Left colon (tissue), 2 donors: ENCODE measurements at places on chromosomes 5 and 9.

GRCh38 chr5:138096363-138096762, 12.5 kb downstream of the WNT8A start:
- no peak for DNase-seq

DNA sequence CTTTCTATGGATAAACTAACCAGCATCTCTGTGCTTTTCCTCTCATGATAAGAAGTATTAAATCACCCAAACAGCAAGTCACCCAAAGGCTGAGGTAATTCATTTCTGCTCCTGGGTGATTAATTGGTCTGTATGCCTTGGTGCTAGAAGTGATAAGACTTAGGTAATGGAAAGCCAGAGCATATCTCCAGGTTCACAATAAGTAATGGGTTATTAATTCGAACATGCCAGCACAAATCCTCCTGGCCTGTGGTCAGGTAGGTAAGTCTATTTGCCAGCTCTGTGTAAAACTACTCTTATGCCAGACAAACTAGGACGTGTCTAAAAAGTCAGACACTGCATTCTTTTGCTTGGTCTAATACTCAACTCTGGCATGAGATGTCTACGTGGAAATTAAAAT, 11.2 kb upstream of the ENC1 start:
- DNase-seq, result no peak

- no peak for DNase-seq
These were observed 190.3 kb downstream of the TLE4 start for GRCh38 chr9:79762070-79762469.

- DNase-seq, result no peak
These were observed 235.4 kb downstream of the DOCK8 start for GRCh38 chr9:450057-450456.

GRCh38 chr5:2736872-2737271, 14.6 kb downstream of the IRX2 start:
- DNase-seq, result no peak

DNA sequence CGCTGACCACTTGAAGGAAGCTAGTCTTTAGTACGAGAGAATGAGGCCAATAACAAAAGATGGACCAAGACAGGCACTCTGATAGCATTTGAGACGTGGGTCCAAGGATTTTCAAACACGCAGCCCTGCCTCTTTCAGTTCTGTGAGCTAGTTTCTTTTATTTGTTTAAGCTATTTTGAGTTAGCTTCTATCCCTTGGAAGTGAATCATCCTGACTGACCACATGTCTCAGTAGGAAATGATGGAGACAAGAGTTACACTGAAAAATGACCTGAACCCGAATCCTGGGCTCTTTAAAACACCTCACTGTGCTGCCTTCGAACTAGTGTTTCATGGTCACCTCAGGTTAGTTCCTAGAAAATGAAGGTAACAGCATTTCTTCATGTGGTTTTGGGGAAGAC, 9.9 kb downstream of the TEK start:
- DNase-seq, result no peak

- DNase-seq, result no peak
These were observed 129.8 kb downstream of the MARCHF11 start for GRCh38 chr5:16049761-16050160.

DNA sequence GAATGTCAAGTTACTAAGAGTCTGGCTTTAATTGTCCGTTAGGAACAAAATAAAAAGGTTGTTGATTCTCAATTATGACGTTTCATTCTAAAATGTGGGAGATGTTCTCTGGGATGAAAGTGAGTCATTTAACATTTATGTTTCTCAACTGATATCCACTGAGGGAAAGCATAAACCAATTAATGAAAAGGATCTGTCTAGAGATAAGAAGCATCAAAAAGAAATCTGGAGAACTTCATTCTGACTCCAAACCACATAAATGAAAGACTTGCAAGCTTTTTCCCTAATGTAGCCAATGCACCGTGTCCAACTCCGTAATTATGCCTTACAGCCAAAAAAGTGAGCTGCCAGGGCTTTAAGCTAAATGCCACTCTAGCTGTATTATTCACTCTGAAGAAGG, 654.2 kb downstream of the TLE1 start:
- DNase-seq, result no peak

- DNase-seq, result no peak
These were observed 2.8 kb upstream of the PRDM12 start for GRCh38 chr9:130661451-130662098.

DNA sequence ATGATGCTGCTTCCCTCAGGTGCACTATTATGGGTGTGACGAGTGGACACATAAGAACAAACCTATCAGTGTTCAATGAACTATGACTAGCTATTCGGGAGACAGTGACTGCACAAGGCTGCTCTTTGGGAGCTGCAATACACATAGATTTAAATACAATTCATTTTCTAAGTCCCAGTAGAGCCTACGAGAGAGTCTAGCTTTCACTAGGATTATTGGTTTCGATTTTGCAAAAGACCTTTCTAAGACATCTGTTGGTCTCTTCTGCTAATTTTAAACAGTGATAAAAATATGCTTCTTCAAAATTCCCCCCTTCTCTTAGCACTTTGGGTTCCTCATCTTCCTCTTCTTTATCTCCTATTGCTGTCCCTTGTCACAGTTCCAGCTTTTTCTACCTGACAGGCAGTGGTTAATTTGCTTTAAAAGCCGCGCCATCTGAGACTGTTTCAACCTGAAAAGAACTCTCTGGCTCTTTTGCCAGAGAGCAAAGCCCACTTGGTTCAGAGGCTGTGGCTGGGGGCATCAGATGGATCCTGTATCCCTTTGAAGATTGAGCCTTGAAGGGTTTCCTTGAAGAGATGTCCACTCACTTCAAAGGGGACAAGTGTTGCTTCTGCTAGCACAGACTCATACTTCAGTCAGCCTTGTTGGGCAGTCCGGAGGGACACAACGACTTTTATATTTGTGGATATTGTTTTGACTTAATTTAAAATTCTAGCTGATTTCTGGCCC, 241.5 kb downstream of the MAN2A1 start:
- no peak for DNase-seq

DNA sequence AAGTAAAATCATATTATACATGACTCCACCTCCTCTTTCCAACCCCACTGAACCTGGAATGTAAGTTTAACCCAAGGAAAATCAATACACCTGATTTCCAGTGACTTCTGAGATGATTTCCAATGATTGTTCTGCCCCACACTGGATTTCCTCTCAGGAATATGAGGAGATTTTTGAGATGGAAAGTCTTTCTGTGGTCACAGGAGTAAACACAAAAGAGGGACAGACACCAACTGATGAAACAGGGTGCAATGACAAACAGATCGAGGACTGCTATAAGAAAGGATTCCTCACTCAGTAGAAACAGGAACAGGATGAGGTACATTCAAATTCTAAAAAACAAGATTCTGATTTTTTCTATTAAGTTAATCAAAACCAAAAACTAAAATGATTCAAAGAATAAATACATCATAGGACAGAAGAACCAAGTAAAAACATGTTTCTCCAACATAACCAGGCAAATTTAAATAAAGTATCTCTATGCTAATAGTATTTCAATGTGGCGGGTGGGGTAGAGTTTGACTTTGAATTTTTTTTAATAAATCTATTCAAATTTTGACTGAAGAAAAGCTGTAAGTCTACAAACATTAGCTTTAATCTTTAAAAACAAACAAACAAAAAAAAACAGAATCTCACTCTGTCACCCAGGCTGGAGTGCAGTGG, 42.1 kb downstream of the DTWD2 start:
- DNase-seq, result no peak

- DNase-seq, result no peak
These were observed 96.3 kb downstream of the ERCC6L2 start for GRCh38 chr9:95971815-95972214.

GRCh38 chr9:8052991-8053390, 253.4 kb upstream of the DMAC1 start:
- no peak for DNase-seq

- no peak for DNase-seq
These were observed 461.9 kb upstream of the COX7C start for GRCh38 chr5:86155796-86156195.

GRCh38 chr9:110058304-110058953, 149.5 kb downstream of the C9orf152 start:
- peak; percentile 41 for DNase-seq

DNA sequence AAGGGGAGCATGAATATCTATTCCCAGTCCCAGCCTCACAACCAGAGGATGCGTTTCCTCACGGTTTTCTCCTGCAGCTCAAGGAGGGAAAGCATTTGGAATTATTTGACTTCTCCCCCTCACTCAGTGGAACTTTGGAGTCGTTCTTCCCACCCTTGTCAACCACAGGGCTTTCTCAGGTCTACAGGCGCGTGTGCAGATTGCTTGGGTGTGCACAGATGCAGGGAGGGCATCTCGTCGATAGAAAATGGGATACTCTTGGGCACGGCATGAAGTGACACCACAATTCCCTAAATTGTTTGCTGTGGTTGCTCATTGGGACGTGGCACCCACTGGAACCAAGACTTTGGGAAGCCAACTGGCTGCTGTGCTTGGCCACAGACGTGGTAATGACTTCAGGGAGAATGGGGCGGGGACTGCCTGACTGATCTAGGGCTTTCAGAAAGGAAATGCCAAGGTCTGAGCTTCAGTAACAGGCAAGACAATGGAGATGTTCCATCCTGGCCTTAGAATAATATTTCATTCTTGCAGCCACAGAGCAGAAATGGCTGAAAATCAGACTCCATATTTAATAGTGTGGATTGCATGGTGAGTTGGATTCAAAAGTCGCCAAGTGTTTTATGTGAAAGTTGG, 12.2 kb upstream of the OBP2B start:
- DNase-seq, result no peak

- no peak for DNase-seq
These were observed 714.9 kb upstream of the MEF2C start for GRCh38 chr5:89597878-89598277.

GRCh38 chr5:176762489-176762888, 47.9 kb upstream of the UNC5A start:
- no peak for DNase-seq

DNA sequence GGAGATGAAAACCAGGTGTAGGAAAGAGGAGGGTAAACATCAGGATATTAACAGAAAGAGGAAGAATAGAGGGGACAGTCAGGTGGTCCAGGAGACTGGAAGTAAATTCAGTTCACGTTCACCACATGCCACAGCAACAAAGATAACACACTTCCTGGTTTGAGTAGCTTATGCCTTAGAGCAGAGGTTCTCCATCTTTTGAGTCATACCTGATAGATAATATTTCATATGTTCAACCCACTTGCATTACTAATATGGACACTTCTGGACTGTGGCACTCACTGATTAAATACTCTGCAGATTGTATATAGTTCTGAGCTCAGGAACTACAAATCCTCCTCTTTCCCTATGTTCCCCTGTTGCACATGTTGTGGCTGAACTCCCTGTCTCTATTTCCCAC, 179.9 kb upstream of the NR3C1 start:
- DNase-seq, result no peak

GRCh38 chr5:168590666-168591065, 11.5 kb upstream of the PANK3 start:
- peak; percentile 60 for DNase-seq

DNA sequence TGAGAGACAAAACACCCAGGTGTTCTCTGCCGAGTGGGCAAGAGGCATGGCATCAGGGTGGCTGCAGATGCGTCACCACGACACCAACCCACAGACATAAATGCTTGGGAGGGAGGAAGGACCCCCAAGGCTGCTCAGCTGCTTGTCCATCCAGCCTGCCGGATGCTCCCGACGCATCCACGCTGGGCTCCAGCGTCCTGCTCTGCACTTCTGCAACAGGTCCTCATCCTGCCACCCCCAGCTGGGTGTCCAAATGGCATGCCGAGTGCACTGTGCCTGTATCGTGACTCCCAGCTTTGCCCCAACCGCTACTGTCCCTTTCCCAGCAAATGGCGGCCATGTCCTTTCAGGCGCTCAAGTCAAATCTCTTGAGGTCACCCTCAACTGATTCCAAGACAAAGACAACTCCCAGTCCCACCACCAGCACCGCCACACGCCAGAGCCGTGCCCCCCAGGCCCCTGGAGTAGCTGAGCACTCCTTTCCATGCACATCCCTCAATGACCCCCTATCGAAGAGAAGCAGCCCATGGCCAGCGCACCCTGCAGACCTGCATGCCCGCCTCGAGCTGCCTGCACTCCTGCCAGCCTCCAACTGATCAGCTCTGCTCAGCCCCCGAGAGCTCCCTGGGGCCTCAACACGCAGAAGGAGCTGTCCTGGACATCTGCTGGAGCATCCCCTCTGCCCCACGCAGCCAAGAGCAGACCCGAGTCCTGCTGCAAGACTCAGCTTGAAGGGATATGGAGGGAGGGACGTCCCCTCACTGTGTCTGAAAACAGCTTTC, 116.7 kb downstream of the ROR2 start:
- DNase-seq, result no peak

DNA sequence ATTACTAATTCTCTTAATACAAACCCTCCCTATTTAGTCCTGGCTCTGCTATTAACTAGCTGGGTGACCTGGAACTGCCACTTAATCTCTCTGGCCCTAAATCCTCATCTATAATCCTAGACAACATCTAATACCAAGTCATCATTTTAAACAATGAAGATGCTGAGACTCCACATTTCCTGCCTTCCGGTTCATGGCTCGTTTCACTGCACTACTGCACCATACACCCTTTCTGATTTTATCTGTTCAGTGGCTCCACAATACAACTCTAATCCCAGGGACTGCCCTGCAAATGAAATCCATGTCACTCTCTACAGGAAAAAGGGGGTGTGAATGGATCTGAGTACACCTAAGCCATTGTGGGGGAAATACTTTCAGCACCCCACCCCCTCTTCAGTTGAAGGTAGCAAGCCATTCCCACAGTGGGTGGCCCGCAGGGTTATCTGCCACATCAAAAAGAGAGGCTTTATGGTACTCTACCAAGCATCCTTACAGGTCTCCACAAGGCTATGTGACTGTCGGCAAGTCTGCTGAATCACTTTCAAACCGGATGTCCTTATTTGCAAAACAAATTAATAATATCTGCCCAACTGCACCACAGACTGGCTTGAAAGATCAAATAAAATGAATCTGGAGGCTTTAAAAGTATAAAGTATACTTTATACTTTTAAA, 89.5 kb downstream of the EPB41L4A start:
- DNase-seq, result no peak

DNA sequence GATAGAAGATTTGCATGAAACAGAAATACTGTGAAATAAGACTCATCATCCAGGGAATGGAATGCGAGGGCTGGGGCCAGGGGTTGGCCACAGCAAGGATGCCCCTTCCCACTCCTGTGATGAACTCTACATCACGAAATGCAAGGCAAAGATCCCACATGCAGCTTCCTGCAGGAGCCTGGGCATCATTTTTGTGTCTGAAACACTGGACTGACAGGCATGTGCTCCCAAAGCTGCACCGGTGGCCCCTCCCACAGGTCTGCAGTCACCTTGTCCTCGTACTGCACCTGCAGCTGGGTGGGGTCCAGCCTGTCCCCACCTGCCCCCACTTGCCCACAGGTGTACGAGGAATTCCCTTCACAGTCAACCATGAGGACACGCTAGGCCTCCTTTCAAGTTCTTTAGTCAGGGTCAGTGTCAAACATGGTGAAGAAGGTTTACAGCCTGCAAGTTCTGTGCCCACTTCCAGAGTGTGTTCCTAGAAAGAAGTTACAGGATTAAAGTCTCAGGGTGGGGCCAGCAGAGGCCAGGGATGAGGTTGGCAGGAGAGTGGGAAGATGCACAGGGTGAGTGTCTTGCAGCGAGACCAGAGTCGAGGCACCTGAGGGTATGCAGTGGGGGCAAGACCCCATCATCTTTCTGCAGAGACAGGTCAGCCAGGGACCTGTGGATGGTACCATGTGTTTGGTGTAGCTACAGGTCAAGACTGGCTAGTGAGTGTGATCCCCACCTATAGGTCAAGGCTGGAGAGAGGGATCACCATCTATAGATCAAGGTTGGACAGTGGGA, 155.0 kb upstream of the IRX2 start:
- DNase-seq, result no peak
